ENCODE measurements at places on chromosomes 3 and 15.

DNA sequence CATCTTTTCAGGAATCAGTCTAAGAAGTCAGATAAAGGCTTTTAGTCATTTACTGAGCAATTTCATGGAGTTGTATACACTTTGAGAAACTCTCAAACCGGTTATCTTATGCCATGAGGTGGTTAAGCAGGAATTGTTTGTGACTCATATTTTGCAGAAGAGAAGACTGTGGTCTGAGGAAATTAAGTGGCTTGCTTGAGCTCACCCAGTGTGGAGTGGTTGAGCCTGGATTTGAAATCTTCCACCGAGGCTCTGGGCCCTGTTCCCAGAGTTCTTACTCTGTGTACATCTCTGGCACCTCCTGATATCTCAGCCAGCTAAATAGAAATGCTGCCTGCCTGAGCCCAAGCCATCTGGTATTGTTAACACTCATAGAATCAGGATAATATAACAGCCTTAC lies 37.8 kb upstream of the BCL6 start:
- no peak for DNase-seq

GRCh38 chr3:15300323-15301078 lies 31.9 kb downstream of the SH3BP5 start:
- no peak for DNase-seq

- no peak for DNase-seq
Measured at GRCh38 chr15:31605467-31605931, 278.9 kb downstream of the KLF13 start.

DNA sequence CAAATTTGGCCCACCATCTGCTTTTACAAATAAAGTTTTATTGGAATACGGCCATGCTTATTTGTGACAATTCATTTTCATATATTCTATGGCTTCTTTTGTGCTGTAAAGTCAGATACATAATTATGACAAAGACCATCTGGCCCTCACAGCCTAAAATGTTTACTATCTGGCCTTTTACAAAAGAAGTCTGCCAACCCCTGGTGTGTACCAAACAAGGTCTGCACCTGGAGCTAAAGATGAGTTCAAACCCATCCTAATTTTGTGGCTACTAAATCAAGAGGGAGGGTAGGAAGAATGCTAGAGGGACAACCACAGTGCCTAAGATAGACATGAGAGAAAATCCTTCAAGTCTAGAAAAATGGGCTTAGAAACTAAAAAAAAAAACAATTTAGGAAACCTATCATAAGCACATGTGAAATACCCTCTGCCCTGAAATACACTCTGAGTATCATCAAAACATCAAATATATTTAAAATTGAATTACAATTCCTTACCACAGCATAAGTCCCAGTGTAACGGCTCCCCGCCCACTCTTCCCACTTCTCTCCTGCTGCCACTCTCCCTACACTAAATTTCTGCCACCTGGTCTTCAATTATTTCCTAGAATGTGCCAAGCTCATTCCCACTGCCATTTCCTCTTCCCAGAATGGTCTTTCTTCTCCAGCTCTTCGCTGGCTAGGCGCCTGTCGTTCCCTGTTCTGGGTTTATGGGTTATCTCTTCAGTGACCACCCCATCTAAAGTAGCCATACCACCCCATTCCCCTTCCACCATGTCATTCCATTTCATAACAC lies 950.7 kb upstream of the CFAP20DC start:
- DNase-seq = no peak

GRCh38 chr3:3699816-3700633 lies 99.2 kb upstream of the LRRN1 start:
- no peak for DNase-seq

DNA sequence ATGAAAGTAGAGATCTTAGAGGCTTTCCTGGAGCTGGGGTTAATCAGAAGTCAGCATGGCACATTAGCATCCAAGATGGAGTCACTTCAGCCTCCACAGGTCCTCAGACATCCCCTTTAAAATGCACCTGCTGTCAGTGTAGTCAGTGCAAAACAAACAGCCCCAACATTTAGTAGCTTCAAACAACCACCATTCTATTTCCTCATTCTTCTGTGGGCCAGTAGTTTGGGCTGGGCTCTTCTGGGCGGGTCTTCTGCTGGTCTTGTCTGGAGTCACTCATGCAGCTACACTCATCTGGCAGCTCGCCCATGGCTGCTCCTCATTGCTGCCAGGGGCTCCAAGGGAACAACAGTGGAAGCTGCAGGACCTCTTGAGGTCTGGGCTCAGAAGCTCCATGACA lies 99.9 kb downstream of the TLE3 start:
- no peak for DNase-seq

DNA sequence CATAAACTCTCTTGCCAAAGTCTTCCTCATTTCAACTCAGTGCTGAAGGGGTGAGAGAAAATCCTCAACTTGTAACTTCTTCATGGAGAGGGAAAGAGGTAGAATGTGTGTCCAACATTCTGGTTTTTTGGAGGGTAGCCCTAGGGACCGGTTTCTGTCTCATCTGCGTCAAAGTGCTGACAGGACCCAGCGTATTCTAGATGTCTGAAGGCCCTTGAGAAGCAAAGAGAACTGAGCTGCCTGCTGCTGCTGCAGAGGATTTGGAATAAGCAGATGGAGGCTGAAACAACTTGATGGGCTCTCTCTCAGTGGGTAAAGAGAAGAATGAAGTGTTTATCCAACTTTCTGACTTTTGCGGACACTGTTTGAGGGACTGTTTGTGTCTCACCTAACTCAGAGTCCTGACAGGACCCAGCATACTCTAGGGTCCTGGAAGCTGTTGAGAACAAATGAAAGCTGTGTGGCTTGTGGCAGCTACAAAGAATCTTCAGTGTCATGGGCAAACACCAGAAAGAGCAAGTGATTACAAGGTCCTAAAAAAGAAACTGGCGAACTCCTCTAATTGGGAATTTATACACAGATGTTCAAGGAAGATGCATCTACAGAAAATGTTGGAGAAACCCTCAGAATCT lies 174.4 kb downstream of the SI start:
- no peak for DNase-seq

- peak; percentile 4 for DNase-seq
Measured at GRCh38 chr3:129936757-129937156, 37.8 kb upstream of the TRH start.

- DNase-seq = no peak
Measured at GRCh38 chr3:62758296-62759066, 116.7 kb downstream of the CADPS start.

GRCh38 chr15:64105113-64105704 lies 9.4 kb downstream of the SNX1 start:
- DNase-seq = no peak

GRCh38 chr15:101355678-101356464 lies 60.8 kb upstream of the SNRPA1 start:
- no peak for DNase-seq

- DNase-seq = no peak
Measured at GRCh38 chr15:100256101-100256969, 85.4 kb downstream of the ADAMTS17 start.

- no peak for DNase-seq
Measured at GRCh38 chr3:56469141-56469540, 874 bp upstream of the ERC2 start.

DNA sequence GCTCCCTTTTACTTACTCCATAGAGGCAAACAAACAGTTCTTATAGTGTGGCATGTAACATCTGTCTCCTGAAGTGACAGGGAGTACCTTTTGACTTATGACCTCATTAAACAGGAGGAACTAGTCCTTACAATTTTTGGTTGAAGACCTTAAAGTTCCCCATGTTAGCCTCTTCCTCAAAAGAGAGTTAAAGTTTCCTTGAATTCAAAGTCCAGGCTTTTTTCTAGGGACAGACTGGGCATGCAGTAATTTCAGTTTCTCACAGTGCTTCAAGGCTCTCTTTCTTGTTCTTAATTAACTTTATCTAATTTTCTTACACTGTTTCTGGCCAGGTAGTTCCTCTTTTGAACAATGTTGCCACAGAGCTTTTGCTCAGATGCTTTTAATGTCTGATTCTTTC lies 12.1 kb downstream of the GOLM2 start:
- no peak for DNase-seq

GRCh38 chr3:40306336-40306735 lies 3.2 kb upstream of the EIF1B start:
- no peak for DNase-seq

GRCh38 chr3:124883766-124884473 lies 3.2 kb downstream of the ITGB5 start:
- no peak for DNase-seq
